GM10248 (cell line): ENCODE measurements at places on chromosomes 4 and X.

DNA sequence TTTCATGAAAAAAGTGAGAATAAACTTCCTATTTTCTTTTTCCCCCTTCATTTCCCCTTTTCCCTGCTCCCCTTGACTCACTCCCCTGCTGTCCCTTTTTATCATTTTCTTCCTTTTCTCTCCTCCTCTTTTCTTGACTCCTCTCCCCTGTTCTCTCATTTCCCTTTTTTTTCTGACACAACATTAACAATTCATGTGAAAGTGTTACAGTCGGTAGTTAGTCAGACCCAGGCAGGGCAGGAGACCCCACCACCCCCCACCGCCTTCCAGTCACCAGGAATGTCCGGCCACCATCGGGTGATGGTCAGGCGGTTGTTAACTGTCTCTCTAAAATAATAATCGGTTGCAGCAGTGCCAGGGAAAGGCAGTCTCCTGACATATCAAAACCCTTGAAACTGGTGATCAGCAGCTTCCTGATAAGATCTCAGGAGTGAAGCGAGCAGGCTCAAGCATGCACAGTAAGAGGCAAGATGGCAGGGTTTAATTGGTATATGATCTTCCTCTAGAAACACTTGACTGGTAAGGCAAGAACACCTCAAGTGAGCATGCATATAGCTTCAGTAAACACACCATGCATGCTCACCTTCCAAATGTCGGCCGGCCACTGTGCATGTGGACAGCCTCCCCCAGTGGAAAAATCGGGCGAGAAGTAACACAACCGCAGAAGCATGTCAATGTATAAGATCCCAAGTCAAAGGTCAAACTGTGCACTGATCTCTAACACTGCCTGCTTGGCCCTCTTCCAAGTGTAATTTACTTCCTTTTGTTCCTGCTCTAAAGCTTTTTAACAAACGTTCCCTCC, 191.4 kb downstream of the NDST4 start:
- DNase-seq = no peak

DNA sequence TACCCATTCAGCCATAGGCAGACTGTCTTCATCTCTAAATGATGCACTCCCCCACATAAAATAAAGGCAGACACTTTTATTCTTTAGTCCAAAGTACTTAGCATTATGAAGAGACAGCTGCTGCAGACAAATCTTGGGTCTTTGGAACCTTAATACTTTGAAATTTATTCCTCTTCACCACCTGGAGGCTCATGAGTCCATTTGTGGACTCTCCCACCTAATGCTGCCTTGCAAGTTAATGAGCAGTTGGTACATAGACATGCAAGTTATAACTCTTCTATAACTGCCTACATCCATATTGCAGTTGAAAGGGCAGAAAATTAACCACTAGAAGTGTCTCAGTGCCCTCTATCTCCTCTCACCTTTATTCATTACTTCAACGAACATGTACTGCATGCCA, 118.6 kb upstream of the CPEB2 start:
- no peak for DNase-seq

DNA sequence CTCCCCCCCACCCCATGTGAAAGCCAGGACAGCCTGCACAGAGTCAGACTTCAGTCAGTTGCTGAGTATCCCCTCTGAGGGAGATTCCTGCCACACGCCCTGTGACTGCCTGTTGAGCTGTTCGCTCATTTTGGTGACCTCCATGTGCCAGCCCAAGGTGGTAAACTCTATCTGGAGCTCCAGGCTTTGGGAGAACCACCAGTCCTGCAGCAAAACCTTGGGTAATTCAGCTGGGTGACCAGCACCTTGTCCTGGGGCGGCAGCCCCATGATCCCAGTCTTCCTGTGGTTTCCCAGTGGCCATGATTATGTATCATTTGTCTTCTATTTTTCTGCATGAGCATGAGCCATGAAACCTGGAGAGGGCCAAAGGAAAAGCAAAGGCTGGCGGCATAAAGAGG, 73.4 kb downstream of the NBDY start:
- DNase-seq = no peak

- DNase-seq = no peak
These were observed 28.8 kb downstream of the FGFR3 start for GRCh38 chr4:1821679-1822567.

DNA sequence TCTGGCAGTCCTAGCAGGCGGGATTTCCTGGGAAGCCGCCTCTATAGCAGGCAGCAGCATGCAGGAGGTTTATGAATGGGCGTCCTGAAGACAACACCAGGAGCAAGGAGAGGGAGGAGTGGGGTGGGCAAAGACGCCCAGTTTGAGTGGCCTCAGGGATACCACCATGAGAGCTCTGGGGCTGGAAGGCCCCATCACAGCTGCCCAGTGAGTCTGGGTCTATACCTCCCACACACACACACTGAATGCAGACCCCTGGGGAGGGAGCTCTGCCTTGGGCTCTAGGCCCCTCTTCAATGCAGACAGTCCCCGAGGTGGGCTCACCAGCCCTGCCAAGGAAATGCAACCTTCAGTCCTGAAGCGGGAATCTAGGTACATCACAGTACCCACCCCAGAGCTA, 98.6 kb downstream of the AFAP1 start:
- DNase-seq = no peak

GRCh38 chr4:84529169-84529751, 30.2 kb upstream of the NKX6-1 start:
- peak; percentile 22 for DNase-seq

DNA sequence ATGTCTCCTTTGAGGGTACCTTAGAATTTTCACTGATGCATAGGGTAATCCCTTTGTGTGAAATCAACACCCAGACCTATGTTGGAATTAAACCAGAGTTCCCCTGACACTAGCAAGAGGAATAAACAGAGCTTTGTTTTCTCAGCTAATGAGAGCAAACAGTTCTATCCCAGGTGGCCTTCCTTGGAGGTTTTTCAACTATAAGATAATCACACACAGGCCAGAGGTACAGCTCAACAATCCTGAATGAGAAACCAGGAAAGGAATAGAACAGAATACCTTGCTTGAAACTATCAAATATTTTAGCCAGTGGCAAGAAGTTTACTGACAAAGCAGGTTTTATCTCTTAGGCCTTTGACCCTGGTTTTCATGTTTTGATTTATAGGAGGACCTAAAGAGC, 100.2 kb downstream of the OTC start:
- DNase-seq = no peak

DNA sequence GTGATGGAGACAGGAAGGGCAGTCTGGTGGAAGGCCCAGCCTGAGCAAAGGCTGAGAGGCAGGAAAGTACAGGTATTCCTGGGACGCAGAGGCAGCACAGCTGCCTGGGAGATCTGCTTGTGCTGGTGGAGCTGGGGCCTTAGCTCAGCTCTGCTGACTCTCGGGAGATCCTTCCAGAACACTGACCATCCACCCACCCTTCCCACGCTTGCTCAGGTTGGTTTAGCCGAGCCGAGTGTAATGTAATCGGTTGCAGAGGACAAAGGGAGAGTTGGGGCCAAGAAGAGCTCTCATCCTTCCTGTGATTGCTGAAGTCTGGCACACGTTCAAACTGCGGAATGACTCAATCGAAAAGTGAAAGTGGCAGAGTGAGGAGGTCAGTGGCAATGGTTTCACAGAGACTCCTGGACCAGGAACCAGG, 43.1 kb upstream of the GPR78 start:
- no peak for DNase-seq

DNA sequence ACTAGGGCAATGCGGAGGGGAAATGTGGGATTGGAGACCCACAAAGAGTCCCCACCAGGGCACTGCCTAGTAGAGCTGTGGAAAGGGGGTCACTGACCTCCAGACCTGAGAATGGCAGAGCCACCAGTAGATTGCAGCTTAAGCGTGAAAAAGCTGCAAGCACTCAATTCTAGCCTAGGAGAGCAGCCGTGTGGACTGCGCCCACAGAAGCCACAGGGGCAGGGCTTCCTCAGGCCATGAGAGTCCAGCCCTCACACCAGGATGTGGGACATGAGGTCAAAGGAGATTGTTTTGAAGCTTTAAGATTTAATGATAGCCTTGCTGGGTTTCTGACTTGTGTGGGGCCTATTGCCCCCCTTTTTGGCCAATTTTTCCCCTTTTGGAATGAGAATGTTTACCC, 379.0 kb downstream of the INPP4B start:
- DNase-seq = no peak

GRCh38 chr4:101421386-101421785, 74.1 kb upstream of the PPP3CA start:
- no peak for DNase-seq

- DNase-seq = no peak
These were observed 56.6 kb upstream of the WDR1 start for GRCh38 chr4:10173037-10173753.

GRCh38 chr4:159216834-159217233, 114.0 kb downstream of the RAPGEF2 start:
- DNase-seq = no peak

DNA sequence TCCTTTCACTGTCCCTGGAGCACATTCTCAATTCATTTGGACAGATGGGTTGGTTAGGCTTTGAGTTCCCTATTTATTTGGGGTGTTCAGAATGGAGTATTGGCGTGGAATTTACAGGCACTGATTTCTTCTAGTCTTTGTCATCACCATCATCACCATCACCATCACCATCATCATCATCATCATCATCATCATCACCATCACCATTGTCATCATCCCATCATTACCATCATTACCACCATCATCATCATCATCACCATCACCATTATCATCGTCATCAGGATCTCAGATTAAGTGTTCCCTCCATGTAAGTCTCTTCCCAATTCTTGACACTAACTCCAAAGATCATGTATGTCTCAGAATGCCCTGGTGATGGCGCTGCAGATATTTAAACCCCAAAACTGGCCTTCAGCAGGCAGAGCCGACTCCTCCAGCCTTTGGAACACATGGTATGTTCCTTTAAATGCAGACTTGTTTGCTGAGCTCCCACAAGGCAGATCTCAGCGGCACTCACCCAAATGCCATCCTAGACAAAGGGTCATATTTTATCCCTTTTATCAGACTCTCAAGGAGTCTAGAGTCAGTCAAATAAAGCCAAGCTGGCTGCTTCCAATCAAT, 19.8 kb upstream of the FAM9A start:
- DNase-seq = no peak

- no peak for DNase-seq
These were observed 227.0 kb downstream of the DKK2 start for GRCh38 chr4:106809076-106809475.

- DNase-seq = no peak
These were observed 1577.5 kb upstream of the PCDH7 start for GRCh38 chr4:29142708-29143107.

GRCh38 chr4:83758285-83758684, 222.4 kb downstream of the GPAT3 start:
- no peak for DNase-seq

- DNase-seq = peak; percentile 24
These were observed 137.9 kb upstream of the ZXDB start for GRCh38 chrX:57453901-57454300.
